ENCODE measurements at places on chromosomes 13 and 19.
A peak's percentile ranks its signal among the peaks of the same experiment; 100 is the strongest.

- DNase-seq: no peak
Observed at GRCh38 chr13:49711218-49711863, 20.1 kb upstream of the EBPL start.

DNA sequence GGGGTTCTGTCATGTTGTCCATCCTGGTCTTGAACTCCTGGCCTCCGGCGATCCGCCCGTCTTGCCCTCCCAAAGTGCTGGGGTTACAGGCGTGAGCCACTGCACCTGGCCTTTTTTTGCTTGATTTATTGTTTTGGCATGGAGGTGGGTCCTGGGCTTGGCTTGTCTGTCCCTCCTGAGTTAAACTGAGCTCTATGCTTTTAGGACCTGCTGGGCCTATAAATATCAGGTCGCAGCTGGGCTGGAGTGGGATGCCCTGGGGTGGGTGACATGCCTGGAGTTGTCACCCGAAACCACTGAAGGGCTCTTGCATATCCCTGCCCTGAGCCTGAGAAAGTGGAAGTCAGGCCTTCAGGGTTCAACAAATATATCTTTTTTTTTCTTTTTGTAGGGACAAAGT, 5.5 kb downstream of the ARRDC5 start:
- DNase-seq: no peak

DNA sequence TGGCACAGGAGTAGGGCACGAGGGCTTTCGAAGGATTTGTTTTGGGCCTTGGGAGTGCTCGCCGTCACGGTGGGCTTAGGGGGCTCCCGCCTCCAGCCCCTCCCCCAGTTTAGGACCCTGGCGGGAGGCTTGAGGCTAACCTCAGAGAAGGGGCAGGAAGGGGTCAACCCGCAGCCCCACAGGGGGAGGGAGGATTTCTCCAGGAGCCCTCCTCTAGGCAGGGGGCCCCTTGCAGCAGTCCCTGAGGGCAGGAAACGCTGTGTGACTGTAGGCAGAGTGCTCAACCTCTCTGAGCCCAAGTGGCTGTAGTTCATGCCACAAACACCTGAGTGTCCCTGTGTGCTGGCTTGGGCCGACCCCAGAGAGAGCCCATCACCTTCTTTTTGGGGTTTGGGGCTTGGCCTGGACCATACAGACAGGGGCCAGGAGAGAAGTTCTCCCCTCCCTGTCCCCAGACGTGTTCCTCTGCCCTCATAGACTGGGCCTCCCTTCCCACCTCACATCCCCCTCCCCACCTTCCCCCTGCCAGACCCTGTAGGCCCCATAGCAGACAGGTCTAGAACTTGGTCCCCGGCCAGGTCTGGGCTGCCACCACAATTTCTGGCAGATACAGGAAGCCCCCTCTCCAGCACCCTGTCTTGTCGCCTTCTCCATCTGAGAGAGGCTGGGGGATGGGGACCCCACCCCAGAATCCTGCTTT, 8.1 kb downstream of the ISYNA1 start:
- peak; percentile 30 for DNase-seq

DNA sequence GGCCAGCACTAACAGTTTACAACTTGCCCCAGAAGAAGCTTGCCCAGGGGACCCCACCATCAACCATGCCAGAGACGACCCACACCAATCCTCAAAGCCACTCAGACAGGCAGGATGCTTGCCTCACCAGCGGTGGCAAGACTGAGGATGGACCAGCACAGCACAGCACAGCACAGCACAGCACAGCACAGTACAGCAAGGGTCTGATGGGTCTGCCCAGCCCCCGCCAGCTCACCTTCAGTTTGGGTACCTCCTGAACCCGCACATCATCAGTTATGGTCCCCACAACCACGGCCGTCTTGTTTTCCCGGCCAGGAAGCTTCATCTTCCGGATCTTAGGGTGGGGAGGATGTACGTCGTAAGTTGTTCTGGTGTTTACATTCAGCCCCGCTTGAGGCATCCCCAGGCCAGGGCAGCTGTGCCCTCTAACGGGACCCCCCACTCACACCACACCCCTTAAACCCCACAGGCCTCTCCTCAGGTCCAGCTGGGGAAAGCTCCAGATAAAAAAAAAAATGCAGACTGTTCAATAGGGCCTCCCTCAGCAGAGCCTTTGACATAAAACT, 1.7 kb upstream of the FAM83E start:
- no peak for DNase-seq

GRCh38 chr19:40365613-40366401, 17.3 kb downstream of the PLD3 start:
- peak; percentile 41 for DNase-seq
